ENCODE measurements at places on chromosomes 16 and 17.

- no peak for DNase-seq
Observed at GRCh38 chr17:77377710-77378235, 237.0 kb downstream of the SEC14L1 start.

GRCh38 chr16:82094942-82095540 lies 60.0 kb downstream of the HSD17B2 start:
- DNase-seq = no peak

DNA sequence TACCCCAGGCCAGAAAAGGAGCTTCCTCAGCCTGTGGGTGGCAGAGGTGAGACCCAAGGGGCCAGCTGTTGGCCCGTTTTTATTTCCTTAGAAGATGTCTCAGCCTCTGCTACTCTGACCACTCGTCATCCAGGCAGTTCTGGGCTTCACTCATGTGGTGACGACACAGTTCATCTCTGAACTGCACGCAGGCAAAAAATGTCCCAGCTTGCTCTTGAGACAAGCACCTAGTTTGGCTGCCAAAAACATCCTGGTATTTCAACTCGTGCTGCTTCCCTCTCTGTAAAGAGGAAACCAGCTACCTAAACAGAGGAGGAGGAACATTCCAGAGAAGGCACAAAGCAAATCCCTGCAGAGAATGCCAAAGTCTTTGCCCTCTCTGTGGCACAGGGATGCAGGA lies 125.7 kb downstream of the XYLT1 start:
- DNase-seq = no peak

DNA sequence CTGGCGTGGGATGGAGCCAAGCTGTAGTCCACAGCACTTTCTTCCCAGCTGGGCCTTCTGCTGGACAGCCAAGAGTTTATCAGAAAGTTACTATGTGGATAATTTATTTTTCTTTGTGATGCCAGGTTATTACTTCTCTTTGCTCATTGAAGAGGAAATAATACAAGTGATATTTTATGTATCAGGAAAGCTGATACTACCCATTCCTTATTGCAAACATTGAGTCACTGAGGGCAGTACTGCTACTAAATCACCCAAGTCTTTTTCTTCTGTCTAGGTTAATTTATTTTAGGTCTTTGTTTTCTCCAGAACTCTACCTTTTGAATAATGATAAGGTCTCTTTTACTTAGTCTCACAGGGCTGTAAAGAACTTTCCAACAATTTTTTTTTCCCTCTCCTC lies 8.3 kb downstream of the NUP93 start:
- DNase-seq = no peak

GRCh38 chr16:4420505-4421105 lies 4.2 kb upstream of the CORO7 start:
- DNase-seq = no peak

- no peak for DNase-seq
Observed at GRCh38 chr17:2289878-2290478, 13.6 kb downstream of the SMG6 start.

GRCh38 chr17:63552211-63552610 lies 1.9 kb downstream of the DCAF7 start:
- DNase-seq = no peak

GRCh38 chr16:30490210-30490609 lies 17.7 kb downstream of the ITGAL start:
- DNase-seq = no peak

GRCh38 chr16:84246679-84247077 lies 6.9 kb upstream of the KCNG4 start:
- DNase-seq = no peak

DNA sequence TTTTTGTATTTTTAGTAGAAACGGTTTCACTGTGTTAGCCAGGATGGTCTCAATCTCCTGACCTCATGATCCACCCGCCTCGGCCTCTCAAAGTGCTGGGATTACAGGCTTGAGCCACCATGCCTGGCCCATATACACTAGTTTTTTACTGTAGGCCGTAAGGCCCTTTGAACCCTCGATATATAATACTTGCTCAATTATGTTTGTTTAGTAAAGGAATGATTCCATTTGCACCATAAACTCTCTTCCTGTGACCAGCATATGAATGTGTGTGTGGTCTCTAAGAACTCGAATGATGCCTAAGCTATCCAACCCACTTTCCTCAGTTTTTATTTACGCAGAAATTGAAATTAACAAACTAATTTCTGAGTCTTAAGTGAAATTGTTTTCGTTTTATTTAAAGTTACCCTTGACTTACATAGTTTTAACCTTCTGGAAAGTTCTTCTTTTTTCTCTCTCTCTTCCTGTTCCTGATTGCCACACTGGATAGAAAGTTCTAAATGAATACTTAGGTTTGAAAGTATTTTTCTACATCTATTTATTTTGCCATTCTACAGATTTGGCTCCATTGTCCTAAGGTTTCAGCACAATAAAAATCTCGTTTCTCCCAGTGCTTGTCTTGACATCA lies 37.9 kb downstream of the PIGL start:
- no peak for DNase-seq

DNA sequence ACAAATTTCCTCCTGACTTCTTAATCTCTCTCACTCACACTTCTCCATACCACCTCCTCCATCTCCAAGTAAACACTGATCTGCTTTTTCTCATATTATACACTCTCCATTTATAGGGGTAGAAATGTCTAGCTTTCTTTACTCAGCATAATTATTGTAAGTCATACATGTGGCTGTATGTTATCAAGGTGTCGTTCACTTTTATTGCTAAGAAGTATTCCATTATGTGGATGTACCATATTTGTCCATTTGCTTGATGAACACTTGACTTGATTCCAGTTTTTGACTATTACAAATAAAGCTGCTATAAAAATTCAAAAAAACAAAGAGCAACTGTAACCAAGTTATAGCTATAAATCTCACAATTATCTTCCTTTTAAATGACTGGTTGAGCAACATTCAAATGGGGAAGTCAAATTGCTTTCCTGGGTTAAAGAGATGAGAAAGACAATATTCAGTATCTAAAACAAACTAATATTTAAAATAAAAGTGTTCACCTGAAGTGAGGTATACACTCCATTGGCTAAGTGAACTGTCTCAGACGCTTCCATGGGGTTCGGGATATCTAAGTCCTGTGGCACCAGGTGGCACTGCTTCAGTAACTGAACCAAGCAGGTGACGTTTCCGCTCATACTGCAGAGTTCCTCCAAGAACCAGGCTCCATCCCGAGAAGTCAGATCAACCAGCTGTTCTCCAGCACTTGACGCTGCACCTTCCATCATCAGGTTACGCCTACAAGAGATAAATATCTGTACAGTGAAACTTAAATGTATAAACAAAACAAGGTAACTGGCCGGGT lies 32.6 kb upstream of the ARL6IP1 start:
- DNase-seq = no peak

GRCh38 chr16:50917950-50918703 lies 176.2 kb downstream of the CYLD start:
- DNase-seq = no peak

DNA sequence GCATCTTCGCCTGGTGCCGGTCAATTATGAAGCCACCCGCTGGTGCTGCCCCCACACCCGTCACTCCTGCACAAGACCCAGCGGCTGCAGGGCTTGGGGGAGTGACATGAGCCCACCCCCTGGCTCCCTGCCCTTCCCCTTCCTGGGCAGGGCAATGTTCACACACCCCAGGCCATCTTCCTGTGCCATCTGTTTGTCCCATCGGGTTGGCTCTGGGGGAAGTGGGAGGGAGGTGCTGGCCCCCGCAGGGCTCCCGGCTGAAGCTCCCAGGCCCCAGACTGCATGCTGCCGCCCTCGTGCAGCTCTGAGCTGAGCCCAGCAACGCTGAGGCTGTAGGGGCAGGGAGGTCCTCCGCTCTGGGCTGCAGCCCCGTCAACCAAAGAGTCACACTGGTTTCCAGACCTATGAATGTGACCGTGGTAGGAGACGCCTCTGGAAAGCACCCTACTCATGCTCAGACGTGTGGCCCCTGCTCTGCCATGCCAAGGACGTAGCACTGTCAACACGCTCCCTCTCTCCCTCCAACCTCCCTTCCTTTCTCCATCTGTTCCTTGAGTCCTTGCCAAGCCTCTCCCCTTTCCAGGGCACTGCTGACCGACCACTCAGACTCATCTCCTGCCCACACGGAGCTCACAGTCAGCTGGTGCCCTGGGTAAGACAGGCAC lies 140.4 kb downstream of the ENGASE start:
- DNase-seq = no peak

- no peak for DNase-seq
Observed at GRCh38 chr17:78128551-78129350, at the start of gene TMC6. TMC6 (minus strand) TSS chr17:78128755; CDS start chr17:78126832, 1,923 bp downstream.
